Urinary bladder (tissue), 4 donors: ENCODE measurements at places on chromosomes 1 and 21. TPM values are rescaled to one million over a fixed set of nuclear protein-coding genes. Genes with fewer than 3 reads are reported as not detected.

The CDA gene
- 0.53 TPM for total RNA-seq

DNA sequence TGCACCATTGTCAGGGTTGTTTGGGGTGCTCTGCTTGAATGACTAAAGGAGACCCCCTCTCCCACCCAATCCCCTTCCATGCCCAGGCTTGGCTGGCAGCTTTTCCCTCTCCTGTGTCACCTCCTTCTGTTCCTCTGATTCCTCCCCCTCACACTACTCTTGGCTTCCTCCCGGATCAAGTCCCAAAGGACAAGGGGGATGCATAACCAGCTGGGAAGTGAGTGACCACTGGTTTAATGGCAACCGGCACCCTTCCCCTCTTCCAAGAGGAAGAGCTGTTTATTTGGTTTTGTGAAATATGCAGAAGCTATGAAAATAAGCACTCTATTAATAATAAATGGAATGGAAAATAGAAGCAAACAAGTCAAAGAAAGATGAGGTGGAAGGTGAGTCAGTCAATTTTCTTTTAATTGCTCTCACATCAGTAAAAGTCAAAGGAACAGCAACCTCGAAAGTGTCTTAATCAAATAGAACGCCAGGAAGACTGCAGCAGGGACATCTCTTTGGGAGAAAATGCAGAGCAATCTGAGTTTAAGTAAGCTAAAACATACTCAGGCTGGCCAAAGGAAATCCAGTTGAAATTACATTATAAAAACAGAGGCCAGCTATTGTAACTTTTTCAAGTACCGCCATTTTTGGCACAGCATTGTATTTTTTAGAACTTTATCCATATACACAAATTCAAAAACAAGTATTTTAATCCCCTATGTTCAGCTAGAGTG is 322.5 kb downstream of the SIPA1L2 start:
- no peak for DNase-seq

DNA sequence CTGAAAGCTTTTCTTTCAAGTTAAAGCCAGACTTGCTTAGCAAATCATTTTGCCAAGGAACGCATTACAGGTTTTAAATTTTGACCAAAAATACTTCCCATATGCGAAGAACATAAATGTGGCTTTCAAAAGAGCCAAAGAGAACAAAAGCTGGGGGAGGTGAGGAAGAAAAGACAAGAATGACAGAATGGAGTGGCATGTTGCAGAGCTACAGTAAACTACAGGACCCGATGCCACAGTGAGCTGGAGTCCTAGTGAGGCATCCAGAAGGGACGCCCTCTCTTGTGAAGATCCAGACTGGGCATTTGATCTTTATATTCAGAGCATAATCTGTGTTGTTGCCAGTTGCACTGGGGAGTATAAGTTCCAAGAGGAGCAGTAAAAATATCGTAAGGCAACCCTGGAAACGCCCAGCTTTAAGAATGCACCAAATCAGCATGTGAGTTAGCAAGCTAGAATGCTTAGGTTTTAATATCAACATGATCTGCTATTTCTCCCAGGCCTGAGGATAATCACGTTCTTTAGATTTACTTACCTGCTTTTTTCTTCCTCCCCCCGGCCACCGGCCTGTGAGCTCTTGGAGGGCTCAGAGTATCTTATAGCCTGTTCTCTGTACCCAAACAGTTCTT is 48.4 kb upstream of the HOOK1 start:
- DNase-seq, result no peak

DNA sequence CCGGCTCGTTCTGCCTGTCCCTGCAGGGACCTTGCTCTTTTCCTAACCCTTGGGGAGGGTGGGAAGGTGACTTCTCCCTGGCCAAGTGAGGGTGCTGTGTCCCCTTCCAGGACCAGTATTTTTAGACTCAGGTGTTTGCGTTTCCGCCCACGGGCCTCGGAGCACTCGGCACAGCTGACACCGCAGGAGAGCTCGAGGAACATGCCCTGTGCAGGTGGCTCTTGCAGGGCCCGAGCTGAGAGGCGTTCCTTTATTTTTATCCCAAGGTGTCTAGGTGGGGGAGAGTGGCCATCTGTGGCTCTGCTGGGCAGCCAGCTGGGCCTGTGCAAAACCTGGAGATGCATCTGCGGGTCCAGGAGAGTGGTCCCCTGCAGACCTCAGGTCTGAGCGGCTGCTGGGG is 16.0 kb downstream of the PLCH2 start:
- no peak for DNase-seq

DNA sequence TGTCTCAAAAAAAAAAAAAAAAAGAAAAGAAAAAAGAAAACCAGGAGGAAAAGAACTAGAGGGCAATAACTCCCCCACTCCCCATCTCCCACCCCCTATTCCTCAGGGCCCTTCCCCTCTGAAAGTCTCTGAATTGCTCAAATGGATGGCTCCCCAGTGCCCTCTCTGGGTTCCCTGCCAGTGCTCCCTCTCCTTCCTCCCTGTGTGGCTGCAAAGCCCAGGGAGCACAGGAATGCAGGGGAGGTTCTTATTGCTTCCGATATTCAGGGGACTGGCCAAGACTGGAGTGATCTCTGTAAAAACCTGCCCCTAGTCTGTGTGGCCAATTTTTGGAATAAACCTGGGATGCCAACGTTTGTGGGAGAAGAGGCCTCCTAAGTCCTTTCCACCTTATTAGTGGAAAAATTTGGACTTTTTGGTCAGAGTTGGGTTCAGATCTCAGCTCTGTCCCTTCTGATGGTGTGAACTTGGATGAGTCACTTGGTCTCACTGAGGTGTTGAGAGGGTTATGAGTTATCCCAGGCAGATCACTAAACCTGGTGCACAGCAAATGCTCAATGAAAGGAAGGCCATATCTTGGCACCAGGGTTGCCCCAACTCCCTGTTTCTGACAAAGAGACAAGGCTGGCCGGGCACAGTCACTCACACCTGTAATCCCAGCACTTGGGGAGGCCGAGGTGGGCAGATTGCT is 13.4 kb upstream of the ARHGEF10L start:
- no peak for DNase-seq

The TNFRSF9 gene
- 0.16 TPM for total RNA-seq

The PLA2G2F gene
- 1.3 TPM for total RNA-seq

DNA sequence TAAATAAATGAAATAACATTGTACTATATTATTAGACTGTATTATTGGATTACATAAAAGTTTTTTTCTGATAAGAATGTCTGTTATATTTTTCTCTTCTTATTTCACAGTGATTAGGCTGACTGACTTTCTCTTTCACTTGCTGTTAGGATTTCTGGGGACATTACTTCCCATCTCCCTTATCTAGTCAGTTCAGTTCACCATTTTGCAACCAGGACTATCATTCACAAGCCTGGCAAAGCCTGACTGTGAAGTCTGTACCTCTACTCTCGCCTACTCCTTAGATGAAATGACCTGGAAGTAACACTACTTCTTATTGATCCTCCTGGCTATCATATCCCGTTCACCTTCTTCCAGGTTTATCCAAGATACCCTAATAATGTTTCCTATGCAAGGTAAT is 676.6 kb downstream of the USP25 start:
- no peak for DNase-seq

The RAVER2 gene
- 25.7 TPM for total RNA-seq

DNA sequence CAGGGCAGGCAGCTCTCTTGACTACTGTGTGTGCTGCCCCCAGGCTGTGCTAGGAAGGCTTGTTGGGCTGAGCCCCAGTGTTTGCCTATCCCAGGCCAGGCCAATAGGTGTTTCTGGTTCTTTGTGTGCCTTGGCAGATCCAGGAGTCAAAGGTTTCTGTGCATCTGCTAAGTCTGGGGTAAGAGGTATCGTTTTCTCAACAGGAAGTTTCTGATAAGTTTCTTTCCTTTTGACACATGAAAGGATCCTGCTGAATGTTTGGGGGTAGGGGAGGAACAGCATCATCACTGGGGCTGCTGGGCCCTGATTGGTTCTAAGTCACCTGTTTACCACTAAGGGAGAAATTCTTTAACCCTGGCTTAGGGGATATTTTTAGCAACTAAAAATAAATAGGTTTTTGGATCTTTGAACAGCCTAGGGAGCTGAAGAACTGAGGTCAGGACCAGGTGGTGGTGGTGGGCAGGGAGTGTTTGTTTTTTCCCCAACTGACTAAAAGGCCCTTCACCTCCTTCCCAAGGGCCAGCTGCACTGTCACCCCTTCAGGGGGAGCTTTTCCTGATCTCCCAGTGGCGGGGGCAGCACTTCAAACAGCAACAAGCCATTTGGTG is 85.1 kb downstream of the KCNN3 start:
- no peak for DNase-seq

The PLPPR5 gene
- 4.1 TPM for total RNA-seq
